ENCODE measurements at places on chromosomes 16 and 17.

DNA sequence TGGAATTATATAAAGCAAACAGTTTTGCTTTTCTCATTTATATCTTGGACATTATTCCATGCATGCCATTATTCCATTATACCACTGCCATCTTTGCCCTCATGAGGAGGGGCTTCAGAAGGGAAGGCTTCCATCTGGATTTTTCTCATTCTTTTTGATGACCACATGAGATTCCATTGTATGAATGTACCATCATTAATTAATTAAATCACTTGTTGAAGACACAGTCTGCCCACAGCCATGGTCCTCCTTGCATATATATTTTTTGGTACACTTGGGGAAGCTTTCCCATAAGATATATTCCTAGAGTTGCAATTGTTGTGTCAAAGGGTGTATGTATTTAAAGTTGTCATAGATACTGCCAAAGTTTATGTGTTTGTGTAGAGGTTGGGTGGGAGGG lies 7.1 kb downstream of the ARL4D start:
- no peak for DNase-seq

DNA sequence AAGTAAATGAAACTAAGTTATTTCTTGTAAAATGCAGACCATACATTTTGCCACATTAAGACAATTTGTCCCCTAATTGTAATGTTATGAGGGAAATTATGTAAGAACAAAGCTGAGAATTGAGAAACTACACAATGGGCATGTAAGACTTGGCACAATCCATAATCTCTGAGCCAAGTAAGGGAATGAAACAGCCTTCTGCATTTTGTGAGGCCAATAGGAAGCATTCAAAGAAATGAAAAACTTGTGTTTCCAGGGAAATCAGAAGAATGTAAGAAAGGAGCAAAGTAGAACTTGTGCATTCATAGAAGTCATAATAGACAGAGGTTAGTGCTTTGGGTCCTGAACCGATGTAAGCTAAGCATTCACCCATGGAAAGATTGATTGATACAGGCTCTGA lies 1.8 kb downstream of the KRTAP9-4 start:
- no peak for DNase-seq

DNA sequence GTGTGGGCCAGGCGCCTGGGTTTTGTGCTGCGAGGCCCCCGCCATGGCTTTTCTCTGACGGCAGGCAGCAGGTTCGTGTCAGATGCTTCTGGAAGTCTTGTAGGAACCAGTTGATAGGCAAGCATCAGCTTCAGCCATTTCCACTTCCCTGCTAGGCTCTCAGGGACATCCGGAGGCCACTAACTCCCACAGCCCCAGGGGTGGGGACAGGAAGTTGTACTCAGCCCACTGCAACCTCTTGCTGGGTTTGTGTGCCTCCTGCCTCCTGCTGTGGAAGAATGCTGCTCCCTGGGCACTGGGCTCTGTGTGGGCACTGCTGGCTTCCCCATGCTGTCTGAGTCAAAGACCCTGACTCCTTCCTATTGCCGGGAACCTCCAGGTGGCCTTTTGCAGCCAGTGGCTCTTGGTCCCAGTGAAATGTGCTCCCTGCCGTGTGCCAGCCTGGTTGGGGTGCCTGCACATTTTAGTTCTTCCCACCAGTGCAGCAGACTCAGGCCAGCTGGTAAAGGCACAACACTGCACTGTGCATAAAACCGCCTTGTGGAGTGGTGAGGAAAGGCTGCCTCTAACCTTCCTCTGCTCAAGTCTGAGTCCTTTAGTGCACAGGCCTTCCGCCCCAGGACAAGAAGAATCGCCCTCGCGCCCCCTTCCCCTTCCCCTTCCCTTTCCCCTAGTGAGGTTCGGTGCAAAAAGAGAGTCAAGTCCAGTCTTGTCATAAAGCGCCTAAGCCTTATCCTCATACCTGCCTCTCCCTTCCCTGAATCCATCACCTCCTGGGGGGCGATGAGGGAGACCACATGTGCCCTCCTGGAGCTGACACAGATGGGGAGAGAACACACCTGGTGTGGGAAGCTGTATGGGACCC lies 16.6 kb downstream of the LDHD start:
- DNase-seq: no peak

DNA sequence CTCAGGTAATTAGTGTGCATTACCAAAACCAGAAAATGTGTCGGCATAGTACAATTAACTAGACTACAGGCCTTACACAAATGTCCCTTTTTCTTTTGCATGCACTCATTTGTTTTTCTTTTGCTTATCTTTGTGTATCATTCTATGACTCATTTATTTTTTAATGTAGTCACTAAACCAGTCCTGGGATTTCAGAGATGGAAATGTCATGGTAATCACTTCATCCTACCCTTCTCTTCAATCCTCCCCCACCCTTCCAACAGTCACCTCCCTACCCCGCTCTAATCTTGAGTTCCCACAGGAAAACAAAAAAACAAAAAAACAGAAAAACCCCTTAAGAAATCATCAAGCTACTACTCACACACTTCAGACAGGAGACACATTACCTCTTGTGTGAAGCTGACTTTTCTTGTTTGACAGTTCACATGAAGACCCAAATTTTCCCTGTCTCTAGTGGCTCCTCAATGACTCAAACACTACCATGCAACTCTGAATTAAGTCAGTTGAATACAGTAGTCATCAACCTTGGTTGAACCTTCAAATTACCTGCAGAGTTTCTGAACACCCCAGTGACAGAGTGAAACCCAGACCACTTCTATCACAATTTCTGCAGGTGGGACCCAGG lies 242.4 kb upstream of the SALL1 start:
- DNase-seq: no peak

DNA sequence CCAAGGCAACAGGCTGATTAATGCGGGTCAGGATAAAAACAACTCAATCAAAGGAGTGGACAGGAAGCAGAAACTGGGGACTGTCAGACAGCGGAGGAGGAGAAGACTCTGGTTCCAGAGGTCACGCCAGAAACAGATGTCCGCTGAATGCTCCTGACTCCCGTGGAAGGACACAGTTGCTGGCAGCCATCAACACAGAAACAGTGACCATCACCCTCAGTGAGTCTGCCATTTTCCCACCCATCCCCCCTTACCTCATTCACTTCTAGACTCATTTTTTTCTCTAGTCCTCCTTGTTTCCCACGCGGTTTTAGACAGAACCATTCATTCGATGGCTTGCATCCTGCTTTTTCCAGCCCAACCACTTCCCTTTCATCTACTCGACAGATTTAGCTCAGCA lies 40.9 kb downstream of the DHRS7C start:
- DNase-seq: no peak
